ENCODE measurements at places on chromosomes 3 and 15. TPM values are rescaled to one million over a fixed set of nuclear protein-coding genes. Genes with fewer than 3 reads are reported as not detected.

Gene P2RY1
- 0.46 TPM for total RNA-seq

Gene CRYGS
- 0.57 TPM for total RNA-seq

Gene SLC12A1
- not detected for total RNA-seq

Gene C3orf80
- 1.8 TPM for total RNA-seq

Gene LSM3
- total RNA-seq, result 21.4 TPM

Gene HES1
- total RNA-seq, result 14.4 TPM

Gene GOLGA6B
- total RNA-seq, result 0.09 TPM

Gene COL6A5
- not detected for total RNA-seq

Gene TGM5
- not detected for total RNA-seq

Gene C3orf20
- not detected for total RNA-seq

Gene CATSPER2
- 0.36 TPM for total RNA-seq

Gene CYP19A1
- 0.25 TPM for total RNA-seq

Gene GOLGA8S
- total RNA-seq, result 0.18 TPM

Gene ZBTB47
- total RNA-seq, result 6.0 TPM

Gene ECE2
- not detected for total RNA-seq

All from A549 treated with DMSO at 1 μM for 4 hours (cell line).